NCI-H1930 (cell line): ENCODE measurements at places on chromosomes 11 and 22.

DNA sequence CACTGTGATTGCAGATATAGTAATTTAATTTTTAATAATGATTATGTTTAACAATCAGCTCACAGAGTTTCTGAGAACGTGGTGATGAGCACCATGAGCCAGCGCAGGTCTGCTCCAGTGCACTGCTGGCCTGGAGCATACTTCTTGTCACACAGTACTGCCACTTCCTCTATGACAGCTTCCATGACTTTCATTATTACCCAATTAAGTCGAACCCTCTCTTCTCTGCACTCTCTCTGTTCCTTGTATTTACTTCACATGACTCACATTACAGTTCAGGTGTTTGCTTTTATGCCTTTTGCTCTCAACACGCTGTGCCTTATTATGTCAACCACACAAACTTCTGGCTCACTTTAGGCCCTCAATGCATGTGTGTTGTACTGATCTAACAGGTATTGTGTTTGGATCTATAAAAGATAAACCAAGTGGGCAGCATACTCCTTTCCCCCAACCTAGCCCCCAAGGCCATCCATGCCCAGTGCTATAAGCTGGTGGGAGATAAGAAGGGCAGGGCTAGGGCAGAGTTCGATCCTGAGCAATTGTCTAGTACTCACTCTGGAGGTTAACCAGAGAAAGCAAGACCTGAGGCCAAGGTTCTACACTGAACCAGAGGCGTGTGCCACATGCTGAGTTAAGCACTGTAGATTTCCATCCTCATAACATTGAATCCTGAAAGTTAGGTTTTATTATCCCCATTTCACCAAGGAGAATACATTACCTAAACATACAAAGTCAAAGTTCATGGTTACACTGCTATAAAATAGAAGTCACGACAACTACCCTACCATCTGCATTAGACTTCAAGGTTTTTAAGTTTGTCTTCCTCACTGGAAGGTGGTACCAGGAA is 356.5 kb downstream of the INSC start:
- DNase-seq, result no peak

GRCh38 chr22:43862074-43862881 is at the start of gene SULT4A1:
TSS of gene SULT4A1 (minus strand) at chr22:43862513. CDS start at chr22:43862382, 131 bp downstream.
- peak; percentile 79 for DNase-seq

DNA sequence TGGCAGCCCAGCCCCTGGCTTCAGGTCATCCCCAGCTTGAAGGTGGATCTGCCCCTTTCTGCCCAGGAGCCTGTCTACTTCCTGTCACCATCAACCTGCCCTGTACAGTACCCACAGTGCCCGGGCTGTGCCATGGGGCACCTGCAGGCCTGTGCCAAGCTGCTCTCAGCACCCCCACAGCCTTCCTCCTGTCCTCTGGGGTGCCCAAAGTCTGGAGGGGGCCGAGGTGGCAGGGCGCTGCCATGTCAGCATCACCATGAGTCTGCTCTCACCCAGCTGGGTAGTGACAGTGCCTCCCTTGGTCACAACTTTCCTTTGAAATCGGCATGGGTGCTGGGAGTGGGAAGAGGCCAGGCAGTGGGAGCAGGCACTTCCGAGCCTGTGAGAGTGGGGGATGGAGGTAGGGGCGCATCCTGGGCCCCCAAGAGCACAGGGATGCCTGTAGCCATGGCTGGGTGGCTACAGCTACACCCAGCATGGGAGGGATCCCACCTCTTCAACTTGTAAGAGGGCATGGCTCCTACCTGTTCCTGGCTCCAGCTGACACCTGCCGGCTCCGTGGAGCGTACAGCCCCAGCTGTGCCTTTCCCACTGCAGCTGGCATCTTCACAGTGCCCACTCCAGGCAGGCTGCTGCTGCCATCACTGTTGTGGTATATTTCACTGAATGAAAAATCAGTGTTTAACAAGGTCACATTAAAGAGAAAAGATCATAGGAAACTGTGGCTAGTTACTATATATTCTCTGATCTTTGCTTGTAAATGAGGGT is 42.9 kb downstream of the RNF169 start:
- no peak for DNase-seq

DNA sequence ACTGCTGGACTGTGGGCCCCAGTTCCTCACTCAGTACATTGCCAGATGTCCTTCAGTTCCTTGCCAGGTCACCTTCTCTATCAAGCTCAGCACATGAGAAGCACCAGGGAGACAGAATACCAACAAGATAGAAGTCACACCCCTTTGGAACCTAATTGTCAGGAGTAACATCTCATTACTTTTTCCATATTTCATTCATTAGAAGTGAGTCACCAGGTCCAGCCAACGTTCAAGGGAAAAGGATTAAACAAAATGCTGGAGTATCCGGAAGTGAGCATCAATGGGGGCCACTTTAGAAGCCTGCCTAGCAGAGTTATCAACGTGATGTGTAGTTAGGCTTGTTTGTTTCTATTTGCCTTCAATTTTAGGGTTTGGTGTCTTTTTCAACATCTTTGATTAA is 569.3 kb downstream of the MIAT start:
- DNase-seq, result no peak

- no peak for DNase-seq
Observed at GRCh38 chr11:130000552-130001176, 2.0 kb downstream of the PRDM10 start.

DNA sequence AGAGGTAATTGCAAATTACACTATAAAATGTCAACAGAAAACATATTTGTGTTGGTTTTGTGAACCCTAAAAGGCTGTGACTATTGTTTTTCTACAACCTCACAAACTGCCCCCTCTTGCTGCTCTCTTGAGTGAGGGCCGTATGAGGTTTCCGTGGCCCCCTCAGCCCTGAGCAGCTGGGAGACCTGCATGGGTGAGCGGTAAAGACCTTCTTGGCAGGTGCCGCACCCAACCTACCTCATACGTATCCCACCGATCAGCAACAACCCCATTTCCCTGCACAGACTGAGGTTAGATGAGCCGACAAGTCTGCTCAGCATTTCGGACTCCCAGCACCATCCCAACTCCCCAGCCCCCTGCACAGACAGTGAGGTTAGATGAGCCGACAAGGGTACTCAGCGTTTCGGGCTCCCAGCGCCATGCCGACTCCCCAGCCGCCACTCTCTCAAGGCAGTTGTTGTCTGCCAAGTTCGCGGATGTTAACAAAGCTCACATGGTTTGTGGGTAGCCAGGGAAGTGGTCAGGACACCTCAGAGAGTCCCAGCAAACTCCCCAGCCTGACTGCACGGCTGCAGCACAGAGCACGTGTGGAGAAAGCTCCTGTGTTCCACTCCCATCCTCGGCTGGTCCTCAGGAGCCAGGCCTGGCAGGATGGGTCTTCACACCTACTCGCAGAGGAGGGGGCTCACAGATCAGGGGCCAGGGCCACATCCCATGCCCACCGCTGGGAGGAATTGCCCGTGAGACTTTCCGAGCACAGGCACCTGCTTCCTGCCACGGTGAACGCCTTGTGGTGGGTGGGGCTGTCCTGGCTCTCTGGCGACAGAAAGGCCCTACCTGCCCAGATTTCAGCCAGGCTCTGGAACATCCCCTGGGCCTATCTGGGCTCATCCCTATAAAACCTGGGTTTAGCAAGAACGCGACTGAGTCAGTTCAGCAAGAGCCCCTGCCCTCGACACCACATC is 502.9 kb downstream of the BRD1 start:
- no peak for DNase-seq

- no peak for DNase-seq
Observed at GRCh38 chr11:123904932-123905331, 3.0 kb downstream of the OR8D4 start.
